ENCODE measurements at places on chromosomes 4 and X.
A peak's percentile ranks its signal among the peaks of the same experiment; 100 is the strongest.

DNA sequence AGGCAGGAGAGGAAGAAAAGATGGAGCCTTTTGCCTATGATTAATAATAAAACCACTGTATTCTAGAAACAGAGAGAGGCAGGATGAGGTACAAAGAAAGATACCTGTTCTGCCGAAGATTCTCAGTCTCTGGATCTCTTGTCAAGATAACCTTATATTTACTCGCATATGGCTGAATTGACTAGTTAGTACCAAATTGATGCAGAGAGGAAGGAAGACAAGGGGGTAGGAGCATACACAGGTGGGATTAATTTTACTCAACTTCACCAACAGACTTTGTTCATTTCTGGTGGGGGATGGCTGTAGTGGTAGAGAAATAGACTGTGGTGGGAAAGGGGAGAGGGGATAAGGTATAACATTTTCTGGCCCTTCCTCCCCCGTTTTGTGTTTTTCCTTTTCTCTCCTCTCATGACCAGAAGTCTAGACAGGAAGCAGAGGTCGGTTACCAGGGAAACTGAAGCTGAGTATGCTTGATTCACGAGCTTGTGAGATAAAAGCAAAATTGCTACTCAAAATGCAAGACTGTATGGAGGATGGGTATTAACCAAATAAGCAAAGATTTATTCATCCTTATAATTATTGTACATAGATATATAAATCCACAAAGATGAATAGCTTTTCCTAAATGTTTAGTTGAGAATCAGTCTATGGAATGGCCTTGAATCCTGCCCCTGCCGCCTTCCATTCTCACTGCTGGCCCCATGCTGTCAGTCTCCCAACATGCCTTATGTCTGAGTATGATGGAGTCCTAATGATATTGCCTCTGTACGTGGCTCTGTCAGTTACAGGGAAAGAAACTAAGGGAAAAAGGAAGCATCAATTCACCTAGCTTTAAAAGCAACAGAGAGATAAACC lies 17.8 kb upstream of the PAGE2B start:
- peak; percentile 0 for DNase-seq

GRCh38 chr4:39821951-39822350 lies 124.0 kb downstream of the UBE2K start:
- DNase-seq, result no peak

GRCh38 chrX:103360092-103360491 lies 3.8 kb downstream of the TCEAL9 start:
- DNase-seq, result no peak

- no peak for DNase-seq
These were observed 58.2 kb downstream of the NRK start for GRCh38 chrX:105880491-105880890.

- DNase-seq, result no peak
These were observed 62.1 kb downstream of the EDNRA start for GRCh38 chr4:147543034-147543433.

- DNase-seq, result peak; percentile 42
These were observed 22.4 kb upstream of the CLTRN start for GRCh38 chrX:15686818-15687685.

DNA sequence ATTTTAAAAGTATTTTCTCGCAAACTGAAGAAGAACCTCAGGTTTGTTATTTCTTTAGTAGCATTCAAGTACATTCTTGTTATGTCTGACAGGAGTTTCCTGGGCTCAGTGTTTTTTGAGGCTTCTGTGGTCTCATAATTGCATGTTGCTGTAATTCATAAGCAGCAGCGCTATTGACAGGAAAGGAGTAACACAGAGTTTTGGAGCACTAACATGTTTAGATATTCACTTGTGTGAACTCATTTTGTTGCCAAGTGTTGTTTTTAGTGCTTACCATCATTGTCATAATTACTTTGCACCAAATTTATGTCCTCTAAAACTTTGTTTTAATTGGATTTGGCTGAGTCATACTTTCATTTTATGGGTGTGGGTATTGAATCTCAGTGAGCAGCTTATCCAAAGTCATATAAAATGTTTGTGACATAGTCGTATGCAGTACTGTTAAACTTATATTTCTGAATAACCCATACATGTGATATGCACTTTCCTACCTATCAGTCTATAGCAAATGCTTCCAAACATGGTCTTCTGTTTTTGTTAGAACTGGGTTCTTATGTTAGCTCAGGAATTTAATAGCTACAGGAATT lies 358.7 kb upstream of the CTSO start:
- DNase-seq, result no peak

DNA sequence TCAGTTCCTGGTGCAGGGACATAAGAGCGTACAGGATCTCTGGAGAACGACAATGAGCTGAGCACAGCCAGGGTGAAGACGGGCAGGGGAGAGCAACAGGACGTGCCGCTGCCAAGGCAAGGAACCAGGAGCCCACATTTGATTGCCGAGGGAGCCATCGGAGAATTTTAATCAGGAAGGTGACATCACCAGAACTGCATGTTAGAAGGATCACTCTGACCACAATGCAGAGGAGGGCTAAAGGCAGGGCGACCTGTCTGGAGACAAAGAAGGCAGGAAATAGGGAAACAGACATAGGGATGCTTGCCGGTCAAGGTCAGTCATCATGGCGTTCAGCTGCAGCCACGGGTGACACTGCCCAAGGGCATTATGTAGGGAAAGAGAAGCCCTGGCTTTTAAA lies 81.4 kb downstream of the RBM47 start:
- DNase-seq, result no peak

GRCh38 chr4:139823746-139824145 lies 158.1 kb downstream of the MGST2 start:
- no peak for DNase-seq

GRCh38 chr4:123235431-123235830 lies 161.2 kb upstream of the SPRY1 start:
- no peak for DNase-seq

DNA sequence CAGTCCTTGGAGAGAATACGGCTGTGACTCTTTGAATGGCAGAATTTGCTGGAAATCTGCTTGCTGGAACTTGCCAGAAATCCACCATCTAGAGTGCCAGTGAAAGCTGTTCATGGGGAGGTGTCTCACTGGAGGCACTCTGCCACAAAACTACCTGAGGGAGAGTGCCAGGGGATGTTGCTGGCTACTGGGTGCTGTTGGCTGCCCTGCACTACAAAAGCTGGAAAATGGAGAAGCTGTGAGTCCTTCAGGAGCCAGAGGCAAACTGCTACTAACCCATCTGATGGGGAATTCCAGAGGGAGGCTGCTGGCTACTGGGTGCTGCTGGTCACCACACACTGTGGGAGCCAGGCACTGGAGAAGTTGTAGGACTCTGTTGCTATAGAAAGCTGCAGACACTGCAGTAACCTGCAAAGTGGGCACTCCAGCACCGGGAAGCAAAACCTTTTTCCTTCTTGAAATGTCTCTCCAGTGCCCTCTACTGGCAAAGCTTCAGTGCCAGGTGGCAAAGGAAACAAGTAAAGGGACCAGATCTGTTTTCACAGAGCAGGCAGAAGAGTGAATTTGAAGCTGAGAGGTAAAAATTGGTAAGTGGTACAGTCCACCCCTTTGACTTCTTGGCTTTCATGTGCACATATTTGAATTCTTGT lies 47.8 kb upstream of the HSD17B10 start:
- DNase-seq, result peak; percentile 60

- no peak for DNase-seq
These were observed 28.3 kb downstream of the CNGA2 start for GRCh38 chrX:151762802-151763201.

DNA sequence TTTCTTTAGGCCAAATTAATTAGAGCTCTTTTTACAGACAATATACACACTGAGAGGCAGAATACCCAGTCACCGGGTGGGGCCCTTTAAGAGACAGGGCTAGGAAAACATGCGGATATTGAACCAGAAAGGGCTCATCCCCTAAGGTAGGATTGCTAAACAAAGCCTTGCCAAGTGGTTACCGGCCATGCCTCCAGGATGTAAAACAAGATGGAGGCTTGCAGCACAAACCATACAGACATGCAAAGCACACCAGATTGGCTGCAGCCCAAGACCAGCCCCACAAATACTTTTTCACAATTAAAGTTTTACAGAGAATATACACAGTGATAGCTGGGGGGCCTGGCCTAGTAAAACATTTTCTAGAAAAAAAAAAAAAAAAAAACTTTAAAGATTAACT lies 210.0 kb downstream of the KLHL4 start:
- peak; percentile 1 for DNase-seq

DNA sequence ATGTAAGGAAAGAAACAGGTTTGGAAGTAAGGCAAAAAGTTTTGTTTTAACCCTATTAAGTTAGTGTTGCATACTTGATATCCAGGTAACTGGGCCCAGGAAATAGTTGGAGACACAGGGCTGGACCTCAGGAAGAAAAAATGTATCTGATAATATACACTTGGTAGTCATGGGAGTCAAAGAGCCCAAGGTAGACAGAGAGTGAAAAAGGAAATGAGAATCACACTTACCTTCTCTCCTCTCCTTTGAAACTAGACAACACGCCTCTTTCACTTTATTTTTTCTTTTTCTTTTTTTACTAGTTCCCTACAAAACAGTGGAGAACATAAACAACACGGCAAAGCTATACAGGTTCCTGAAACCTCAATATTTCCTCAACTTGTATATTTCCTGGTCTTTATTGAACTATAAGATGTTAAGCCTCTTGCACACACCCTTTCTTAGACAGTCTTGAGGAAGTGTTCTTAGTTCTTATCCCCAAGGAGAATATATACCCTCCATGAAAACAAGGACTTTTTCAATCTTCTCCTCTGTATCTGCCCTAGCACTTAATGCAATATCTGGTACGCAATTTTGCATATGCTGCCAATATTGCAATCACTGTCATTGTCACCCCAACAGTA lies 27.2 kb downstream of the SYTL4 start:
- no peak for DNase-seq

- DNase-seq, result no peak
These were observed 20.5 kb downstream of the RELL1 start for GRCh38 chr4:37665333-37666320.

- no peak for DNase-seq
These were observed 39.6 kb downstream of the RPGR start for GRCh38 chrX:38287674-38288073.

DNA sequence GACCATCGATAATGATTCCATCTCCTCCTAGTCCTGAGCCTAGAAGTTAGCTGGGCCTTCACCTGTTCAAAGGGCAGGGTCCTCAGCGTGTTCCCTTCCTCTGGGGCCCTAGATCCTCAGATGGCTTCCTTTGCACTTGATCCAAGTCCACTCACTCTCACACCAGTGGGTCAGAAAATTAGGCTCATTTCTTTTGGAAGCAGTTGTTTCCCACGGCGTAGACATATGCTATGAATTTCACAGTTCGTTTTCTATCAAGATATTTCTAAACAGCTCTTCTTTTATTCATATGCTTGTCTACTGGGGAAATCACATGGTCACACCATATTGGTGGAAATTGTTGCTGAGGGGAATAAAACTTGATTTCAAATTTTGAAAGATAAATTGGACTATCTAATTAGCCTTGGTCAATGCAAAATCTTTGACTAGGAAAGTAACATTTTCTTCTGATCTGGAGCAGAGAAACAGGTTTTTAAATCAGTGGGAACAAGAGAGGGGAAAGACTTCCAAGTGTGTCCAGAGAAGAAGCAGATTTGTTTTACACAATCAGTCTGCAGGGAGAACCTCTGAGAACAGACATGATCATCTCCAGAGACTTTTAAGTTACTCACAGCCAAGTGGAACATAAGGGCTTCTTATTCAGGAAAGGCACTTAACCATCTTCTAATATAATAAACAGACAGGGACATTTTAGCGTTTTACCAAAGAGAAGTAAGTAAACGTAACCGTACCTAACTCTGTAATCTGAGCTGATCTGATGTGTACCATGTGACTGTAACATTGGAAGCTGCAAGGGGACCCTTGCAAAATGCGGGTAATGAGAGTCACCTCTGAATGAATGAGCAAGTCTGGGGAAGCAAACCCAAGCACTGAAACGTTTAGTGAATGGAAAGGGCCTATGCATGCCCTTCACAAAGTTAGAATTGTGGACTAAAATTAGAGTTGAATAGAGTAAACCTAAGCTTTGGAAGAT lies 455.7 kb upstream of the FAT1 start:
- DNase-seq, result no peak

- no peak for DNase-seq
These were observed 108.7 kb downstream of the DHRSX start for GRCh38 chrX:2391869-2392606.

GRCh38 chr4:74057588-74057987 lies 19.1 kb upstream of the CXCL3 start:
- DNase-seq, result no peak

DNA sequence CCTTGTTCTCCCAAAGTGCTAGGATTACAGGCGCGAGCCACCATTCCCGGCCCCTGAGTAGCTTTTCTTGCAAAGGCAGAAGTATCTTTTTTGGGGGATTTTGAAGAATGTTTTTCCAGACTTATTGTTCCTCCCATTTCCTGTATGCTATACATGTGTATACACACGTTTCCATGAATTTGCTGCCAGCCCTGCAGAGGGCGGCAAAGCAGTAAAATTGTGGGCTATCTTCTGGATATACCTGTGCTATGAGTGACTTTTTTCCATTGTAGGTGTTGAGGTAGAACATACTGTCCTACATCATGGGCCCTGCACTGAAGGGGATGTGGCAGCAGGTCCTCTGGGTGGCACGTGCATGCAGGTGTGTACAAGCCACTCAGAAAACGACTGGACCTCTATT lies 16.9 kb upstream of the MED28 start:
- no peak for DNase-seq

DNA sequence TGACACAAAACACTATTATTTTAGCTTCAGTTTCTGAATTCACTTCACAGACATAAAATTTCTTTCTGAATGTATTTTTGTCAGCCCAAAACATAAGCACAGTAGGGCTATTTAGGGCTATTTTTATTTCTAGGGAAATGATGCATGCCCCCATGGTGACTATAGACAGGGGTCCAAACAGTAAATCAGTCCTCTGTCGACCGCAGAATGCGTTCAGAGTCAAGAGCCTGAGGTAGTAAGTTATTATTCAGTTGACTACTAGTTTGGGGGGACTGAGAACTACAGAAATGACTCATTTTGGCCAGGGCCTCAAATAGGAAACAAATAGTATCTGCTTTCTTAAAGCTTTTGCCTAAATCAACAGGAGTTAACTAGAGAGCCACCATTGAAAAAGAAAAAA lies 414.4 kb downstream of the AFF2 start:
- no peak for DNase-seq

DNA sequence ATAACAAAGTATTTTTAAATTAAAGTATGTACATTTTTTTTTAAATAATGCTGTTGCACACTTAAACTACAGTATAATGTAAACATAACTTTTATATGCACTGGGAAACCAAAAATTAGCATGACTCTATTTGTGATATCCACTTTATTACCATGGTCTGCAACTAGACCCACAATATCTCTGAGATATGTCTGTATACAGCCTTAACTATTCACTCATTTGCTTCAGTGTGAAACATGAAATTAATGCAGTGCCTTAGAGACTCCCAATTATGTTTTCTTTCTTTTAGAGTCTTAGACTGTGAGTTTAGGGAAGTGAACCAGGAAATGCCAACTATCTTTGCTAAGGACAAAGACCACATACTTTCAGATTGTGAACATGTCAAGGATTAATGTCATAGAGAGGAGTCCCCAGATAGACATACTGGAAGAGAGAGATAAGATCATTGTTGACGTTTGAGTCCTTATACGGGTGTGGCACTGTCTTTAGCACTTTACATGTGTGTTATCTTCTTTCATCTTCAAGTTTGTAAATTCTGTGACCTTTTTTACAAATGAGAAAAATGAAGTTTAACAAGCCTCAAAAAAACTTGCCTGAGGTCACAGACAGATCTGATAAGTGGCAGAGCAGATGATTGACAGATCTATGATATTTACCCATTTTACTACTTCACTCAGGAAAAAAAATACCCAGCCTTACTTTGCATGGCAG lies 23.2 kb downstream of the CXorf58 start:
- no peak for DNase-seq

GRCh38 chr4:140637836-140638235 lies 69.1 kb upstream of the UCP1 start:
- DNase-seq, result peak; percentile 24

All from SK-N-DZ (cell line).